Ascending aorta (tissue), 2 donors: ENCODE measurements at places on chromosomes 1 and 21. TPM values are rescaled to one million over a fixed set of nuclear protein-coding genes. Genes with fewer than 3 reads are reported as not detected.

- H3K4me3 ChIP-seq = peak overlapping the region; percentile 35
- no peak for DNase-seq
- H3K27me3 ChIP-seq = no peaks in the 10 kb centered on the region
- H3K36me3 ChIP-seq = no peaks in the 10 kb centered on the region
These were observed 35.7 kb upstream of the CNN3 start for GRCh38 chr1:94962409-94963265.

- H3K4me3 ChIP-seq = no peak overlapping the region
- DNase-seq = no peak
- no peaks in the 10 kb centered on the region for H3K4me1 ChIP-seq
- H3K36me3 ChIP-seq = no peaks in the 10 kb centered on the region
- H3K27ac ChIP-seq = no peak overlapping the region
These were observed 233.0 kb upstream of the CACYBP start for GRCh38 chr1:174766727-174767126.

- H3K36me3 ChIP-seq = no peaks in the 10 kb centered on the region
- no peak overlapping the region for H3K4me3 ChIP-seq
- DNase-seq = no peak
- no peaks in the 10 kb centered on the region for H3K27me3 ChIP-seq
These were observed 11.3 kb upstream of the SEC16B start for GRCh38 chr1:177981200-177981599.

Gene DCAF6
- 9.8 TPM for total RNA-seq

- no peaks in the 10 kb centered on the region for H3K27me3 ChIP-seq
- no peak for DNase-seq
- no peaks in the 10 kb centered on the region for H3K4me1 ChIP-seq
- H3K36me3 ChIP-seq = no peaks in the 10 kb centered on the region
- no peak overlapping the region for H3K4me3 ChIP-seq
- H3K27ac ChIP-seq = no peak overlapping the region
These were observed 398.3 kb upstream of the POU3F1 start for GRCh38 chr1:38444770-38445442.

Gene CELF3
- total RNA-seq = not detected

DNA sequence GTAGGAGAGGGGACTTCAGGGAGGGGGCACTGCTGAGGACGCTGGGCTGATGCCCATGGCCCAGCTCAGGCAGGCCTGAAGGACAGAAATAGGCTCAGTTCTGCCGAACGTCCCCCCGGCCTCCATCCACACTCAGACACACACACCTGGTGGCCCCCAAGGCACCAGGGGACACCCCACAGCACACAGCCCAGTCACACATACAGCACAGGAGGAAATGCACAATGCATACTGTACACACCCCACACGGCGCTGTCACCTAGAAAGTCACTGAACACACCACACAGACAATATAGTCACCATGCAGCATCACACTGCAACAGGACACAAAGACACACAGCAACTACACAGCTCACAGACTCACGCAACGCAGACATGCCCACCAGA lies 562 bp downstream of the SYTL1 start:
- H3K4me1 ChIP-seq = no peaks in the 10 kb centered on the region
- peaks cover 3% of the 10 kb centered on the region for H3K36me3 ChIP-seq
- no peaks in the 10 kb centered on the region for H3K27me3 ChIP-seq
- H3K27ac ChIP-seq = no peak overlapping the region
- H3K4me3 ChIP-seq = peak overlapping the region; percentile 0

Gene KCND3
- 13.3 TPM for total RNA-seq

- no peaks in the 10 kb centered on the region for H3K4me1 ChIP-seq
- H3K27ac ChIP-seq = no peak overlapping the region
- H3K4me3 ChIP-seq = no peak overlapping the region
- no peaks in the 10 kb centered on the region for H3K27me3 ChIP-seq
- no peaks in the 10 kb centered on the region for H3K36me3 ChIP-seq
- no peak for DNase-seq
These were observed 318.2 kb upstream of the CAMK1G start for GRCh38 chr1:209265301-209265700.

- DNase-seq = no peak
- H3K36me3 ChIP-seq = no peaks in the 10 kb centered on the region
- no peaks in the 10 kb centered on the region for H3K27me3 ChIP-seq
- no peak overlapping the region for H3K4me3 ChIP-seq
These were observed 178.3 kb downstream of the CACNA1E start for GRCh38 chr1:181661569-181661968.

DNA sequence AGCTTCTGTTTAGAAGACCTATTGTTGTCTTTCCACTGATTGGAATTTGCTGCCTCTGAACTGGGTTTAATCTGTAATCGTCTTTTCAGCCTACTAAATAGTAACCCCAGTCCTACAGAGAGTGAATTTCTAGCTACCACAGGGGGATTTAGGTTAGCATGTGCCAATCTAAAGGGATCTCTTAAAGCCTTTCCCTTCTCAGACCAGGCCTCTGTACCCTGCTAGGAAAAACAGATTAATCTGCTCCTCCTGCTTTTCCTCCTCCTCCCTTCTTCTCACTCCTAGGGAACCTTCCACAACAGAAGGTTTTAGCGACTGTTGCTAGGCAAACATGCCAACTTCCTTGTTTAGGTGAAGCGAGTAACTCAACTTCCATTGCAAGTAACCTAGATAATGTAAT lies 1.3 kb upstream of the RC3H1 start:
- H3K4me1 ChIP-seq = peaks cover 14% of the 10 kb centered on the region
- DNase-seq = no peak
- no peaks in the 10 kb centered on the region for H3K27me3 ChIP-seq
- no peaks in the 10 kb centered on the region for H3K36me3 ChIP-seq
- peak overlapping the region; percentile 94 for H3K27ac ChIP-seq

GRCh38 chr1:39422614-39423013 lies 68.8 kb upstream of the BMP8A start:
- H3K27ac ChIP-seq = no peak overlapping the region
- DNase-seq = no peak
- H3K27me3 ChIP-seq = no peaks in the 10 kb centered on the region
- peaks cover 42% of the 10 kb centered on the region for H3K4me1 ChIP-seq
- peaks cover 39% of the 10 kb centered on the region for H3K36me3 ChIP-seq

Gene NGF
- total RNA-seq = 2.1 TPM

DNA sequence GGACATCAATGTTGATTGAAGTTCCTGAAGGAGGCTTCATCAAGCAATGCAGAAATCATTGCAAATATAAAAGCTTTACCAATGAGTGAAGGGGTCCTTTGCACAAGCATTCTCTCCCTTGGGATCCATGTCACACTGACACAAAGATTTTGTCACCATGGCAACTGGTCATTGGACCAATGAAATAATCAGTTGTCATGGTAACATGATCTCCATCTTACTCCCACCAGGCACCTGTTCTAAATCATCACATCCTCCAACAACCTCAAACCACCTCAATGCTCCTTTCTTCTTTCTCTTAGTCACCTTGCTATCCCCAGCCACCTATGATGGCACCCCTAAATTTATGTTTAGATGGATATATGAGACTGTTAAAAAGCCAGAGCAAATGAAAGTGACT lies 13.5 kb upstream of the FOXJ3 start:
- DNase-seq = no peak
- H3K4me1 ChIP-seq = no peaks in the 10 kb centered on the region
- no peaks in the 10 kb centered on the region for H3K36me3 ChIP-seq
- H3K27me3 ChIP-seq = no peaks in the 10 kb centered on the region

GRCh38 chr1:198165927-198166647 lies 9.3 kb downstream of the NEK7 start:
- H3K36me3 ChIP-seq = no peaks in the 10 kb centered on the region
- no peak overlapping the region for H3K27ac ChIP-seq
- H3K4me1 ChIP-seq = no peaks in the 10 kb centered on the region
- no peaks in the 10 kb centered on the region for H3K27me3 ChIP-seq
- no peak overlapping the region for H3K4me3 ChIP-seq

DNA sequence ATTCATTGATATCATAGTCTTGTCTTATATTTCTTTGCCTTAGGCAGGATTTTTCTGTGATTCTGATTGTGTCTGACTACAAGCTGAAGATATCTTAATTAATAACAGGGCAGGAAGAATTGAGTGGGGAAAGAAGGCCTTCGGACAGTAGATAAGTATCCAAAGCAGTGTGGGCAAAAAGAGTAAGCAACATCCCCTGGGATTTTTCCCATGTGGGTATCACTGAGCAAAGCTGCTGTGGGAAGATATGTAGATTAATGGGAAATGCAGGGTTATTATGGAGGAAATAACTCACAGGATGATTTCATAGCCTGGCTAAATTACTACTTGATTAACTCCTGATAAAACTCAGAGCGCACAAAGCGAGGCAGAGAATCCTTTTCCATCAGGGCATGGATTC lies 55.7 kb downstream of the RGS5 start:
- H3K27ac ChIP-seq = peak overlapping the region; percentile 4
- peaks cover 14% of the 10 kb centered on the region for H3K36me3 ChIP-seq
- no peaks in the 10 kb centered on the region for H3K27me3 ChIP-seq
- H3K4me3 ChIP-seq = no peak overlapping the region
- H3K4me1 ChIP-seq = peaks cover 5% of the 10 kb centered on the region

- no peak overlapping the region for H3K27ac ChIP-seq
- H3K27me3 ChIP-seq = no peaks in the 10 kb centered on the region
- DNase-seq = no peak
- H3K4me1 ChIP-seq = no peaks in the 10 kb centered on the region
- H3K4me3 ChIP-seq = no peak overlapping the region
These were observed 496.9 kb upstream of the LRRC7 start for GRCh38 chr1:69070660-69071373.

GRCh38 chr21:18244671-18245463 lies at the start of gene CHODL:
TSS of gene CHODL (plus strand) at chr21:18244833. CDS start at chr21:18245224, 391 bp downstream.
- H3K36me3 ChIP-seq = no peaks in the 10 kb centered on the region
- H3K27me3 ChIP-seq = no peaks in the 10 kb centered on the region
- H3K4me1 ChIP-seq = no peaks in the 10 kb centered on the region
- DNase-seq = no peak
- H3K27ac ChIP-seq = no peak within 1 kb of the TSS
- H3K4me3 ChIP-seq = peak within 1 kb of the TSS; percentile 47

- H3K4me1 ChIP-seq = no peaks in the 10 kb centered on the region
- H3K27ac ChIP-seq = no peak overlapping the region
- H3K36me3 ChIP-seq = no peaks in the 10 kb centered on the region
- no peaks in the 10 kb centered on the region for H3K27me3 ChIP-seq
These were observed 1.4 kb downstream of the DAB1 start for GRCh38 chr1:57422271-57423134.

DNA sequence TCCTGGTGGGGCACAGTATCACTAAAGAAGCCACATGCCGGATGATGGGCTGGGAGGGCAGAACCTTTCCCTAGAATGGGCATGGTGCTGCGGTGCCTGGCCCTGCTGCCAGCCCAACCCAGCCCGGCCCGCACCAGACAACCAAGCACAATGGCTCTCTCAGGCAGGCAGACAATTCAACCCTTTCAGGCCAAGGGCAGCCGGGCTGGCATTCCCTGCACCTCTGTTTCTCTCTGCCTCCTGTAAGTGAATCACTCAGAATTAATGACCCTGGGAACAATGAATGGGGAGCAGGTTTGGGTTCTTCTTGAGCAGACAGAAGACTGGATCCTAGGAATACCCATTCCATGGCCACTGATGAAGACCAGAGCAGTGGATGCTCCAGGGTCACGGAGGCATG lies 41.0 kb upstream of the IFFO2 start:
- no peaks in the 10 kb centered on the region for H3K36me3 ChIP-seq
- peak overlapping the region; percentile 78 for H3K27ac ChIP-seq
- peak; percentile 45 for DNase-seq
- no peak overlapping the region for H3K4me3 ChIP-seq

Gene SERTAD4
- total RNA-seq = 4.0 TPM

GRCh38 chr1:191734321-191734720 lies 423.9 kb upstream of the RGS18 start:
- no peak overlapping the region for H3K4me3 ChIP-seq
- H3K36me3 ChIP-seq = no peaks in the 10 kb centered on the region
- H3K27me3 ChIP-seq = no peaks in the 10 kb centered on the region
- H3K4me1 ChIP-seq = no peaks in the 10 kb centered on the region
- no peak for DNase-seq
- H3K27ac ChIP-seq = no peak overlapping the region

Gene TMOD4
- total RNA-seq = not detected

DNA sequence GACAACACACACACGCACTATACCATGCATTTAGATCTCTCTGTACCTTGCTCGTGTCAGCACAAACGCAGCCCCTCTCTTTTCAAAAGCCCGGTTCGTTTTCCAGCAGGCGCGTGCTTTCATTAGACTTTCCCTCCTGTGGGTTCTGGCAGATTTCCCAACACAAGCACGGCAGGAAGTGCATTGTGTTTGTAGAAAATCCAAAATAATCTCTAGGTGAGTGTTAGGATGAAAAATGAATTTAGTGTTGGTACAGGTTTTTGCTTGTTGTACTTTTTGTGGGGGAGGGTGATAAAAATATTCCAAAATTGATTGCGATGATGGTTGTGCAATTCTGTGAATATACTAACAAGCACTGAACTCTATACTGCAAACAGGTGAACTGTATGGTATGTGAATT lies 54.1 kb upstream of the POFUT2 start:
- H3K36me3 ChIP-seq = no peaks in the 10 kb centered on the region
- DNase-seq = no peak
- H3K4me1 ChIP-seq = no peaks in the 10 kb centered on the region

GRCh38 chr1:184506481-184506880 lies 119.7 kb downstream of the C1orf21 start:
- peaks cover 12% of the 10 kb centered on the region for H3K4me1 ChIP-seq
- no peak for DNase-seq
- H3K4me3 ChIP-seq = no peak overlapping the region
- H3K36me3 ChIP-seq = no peaks in the 10 kb centered on the region
- H3K27ac ChIP-seq = no peak overlapping the region
- no peaks in the 10 kb centered on the region for H3K27me3 ChIP-seq

DNA sequence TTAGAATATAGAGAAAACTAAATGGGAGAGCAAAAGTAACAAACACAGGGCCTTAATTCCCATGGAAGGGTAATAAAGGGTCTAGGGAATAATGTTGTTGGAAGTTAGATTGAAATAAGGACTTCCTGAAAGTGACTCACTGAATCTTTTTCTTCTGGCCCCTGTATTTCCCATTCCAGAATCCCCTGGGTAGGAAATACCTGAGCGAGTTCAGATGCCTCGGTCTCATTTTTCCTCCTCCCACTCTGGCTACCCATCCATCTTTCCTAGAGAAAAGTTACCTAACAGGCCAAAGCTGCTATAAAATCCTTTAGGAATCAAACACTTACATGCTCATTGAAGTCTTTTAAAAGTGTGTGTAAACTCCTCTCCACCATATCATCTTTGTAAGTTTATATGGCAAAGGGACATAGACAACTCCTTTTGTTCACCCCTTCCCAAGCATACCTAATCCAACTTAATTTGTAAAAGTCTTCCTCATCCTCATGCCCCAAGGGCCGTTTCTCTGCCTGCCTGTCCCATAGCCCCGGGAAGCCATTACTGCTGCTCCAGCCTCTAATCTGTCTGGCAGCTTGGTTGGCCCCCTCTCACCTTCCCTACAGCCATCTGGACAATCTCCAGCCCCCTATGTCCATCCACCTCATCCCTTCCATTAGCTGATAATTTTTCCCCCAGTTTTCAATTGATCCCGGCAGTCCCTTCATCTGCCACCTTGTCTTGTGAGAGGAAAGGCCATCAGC lies 3.3 kb upstream of the MEF2D start:
- no peak for DNase-seq
- H3K4me3 ChIP-seq = peak overlapping the region; percentile 37
- no peaks in the 10 kb centered on the region for H3K36me3 ChIP-seq
- peak overlapping the region; percentile 100 for H3K27ac ChIP-seq
